Gastroesophageal sphincter (tissue), 4 donors: ENCODE measurements at places on chromosomes 3 and 15.

DNA sequence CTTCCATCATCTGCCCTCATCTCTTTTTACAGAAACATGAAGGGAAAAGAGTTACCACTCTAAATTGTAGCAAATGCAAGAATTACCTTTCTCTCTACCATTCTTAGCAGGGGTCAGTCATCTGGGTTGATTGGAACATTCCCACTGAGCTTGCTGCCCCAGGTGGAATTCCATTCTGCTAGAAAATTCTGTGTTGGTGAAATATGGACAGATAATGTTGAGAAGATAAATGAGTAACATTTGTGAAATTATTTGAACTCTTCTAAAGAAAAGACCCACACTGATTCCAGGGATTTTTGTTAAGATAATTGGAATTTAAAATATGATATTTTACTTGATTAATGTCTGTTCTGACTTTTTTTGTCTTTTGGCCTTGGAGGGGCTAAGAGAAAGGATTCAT lies 11.0 kb upstream of the CPA3 start:
- ATAC-seq, result no peak

DNA sequence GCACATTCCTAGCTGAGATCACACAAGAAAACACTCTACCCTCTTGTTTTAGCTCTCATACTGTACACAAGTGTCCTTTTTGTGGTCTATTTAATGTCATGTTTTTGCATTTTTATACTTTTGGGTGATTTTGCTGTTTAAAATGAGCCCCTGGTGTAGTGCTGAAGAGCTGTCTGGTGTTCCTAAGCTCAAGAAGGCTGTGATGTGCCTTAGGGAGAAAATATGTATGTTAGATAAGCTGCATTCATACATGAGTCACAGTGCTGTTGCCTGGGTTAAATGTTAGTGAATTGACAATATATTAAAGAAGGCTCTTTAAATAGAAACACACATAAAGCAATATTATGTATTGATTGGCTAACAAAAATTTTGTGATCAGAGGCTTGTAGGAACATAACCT lies 387.4 kb upstream of the C2CD4B start:
- no peak for ATAC-seq

DNA sequence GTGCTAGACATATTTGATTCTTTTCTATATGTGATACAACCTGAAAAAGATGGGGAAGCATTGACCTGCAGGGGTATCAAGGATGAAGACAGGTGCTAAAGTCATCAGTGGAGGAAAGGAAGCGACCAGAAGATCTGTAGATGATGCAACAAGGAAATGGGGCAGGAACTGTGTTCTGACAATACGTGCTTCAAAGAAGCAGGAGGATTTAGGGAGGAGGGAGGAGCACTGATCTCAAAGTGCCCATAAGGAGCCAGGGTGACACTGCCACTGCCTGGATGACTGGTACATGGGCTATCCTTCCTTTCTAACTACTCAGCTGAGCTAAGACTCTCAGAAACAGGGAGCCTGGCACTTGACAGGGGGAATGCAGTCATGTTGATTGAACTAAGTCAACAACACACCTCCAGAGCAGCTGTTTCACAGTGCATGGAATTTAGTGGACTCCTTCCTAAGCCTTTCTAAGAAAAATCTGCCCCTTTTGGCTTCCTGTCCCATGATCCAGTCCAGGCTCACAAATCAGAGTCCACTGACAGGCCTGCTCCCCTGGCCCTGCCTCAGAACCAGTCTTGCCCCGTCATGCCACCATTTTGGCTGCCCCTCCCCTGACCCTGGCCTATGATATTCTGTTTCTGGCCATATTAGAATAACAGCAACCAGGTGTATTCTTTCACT lies 12.0 kb downstream of the LYSMD4 start:
- no peak for ATAC-seq

DNA sequence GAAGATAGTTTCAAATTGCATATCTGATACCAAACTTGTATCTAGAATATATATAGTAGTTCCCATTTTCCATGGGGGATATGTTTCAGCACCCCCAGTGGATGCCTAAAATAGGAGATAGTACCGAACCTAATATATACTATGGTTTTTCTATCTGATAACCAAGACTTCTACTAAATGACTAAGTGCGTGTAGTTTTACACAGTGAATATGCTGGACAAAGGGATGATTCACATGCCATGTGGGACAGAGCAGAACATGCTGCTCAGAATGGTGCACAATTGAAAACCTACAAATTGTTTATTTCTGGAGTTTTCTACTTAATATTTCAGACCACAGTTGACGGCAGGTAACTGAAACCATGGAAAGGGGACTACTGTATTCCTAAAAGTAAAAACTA lies 73.4 kb upstream of the TP63 start:
- no peak for ATAC-seq

DNA sequence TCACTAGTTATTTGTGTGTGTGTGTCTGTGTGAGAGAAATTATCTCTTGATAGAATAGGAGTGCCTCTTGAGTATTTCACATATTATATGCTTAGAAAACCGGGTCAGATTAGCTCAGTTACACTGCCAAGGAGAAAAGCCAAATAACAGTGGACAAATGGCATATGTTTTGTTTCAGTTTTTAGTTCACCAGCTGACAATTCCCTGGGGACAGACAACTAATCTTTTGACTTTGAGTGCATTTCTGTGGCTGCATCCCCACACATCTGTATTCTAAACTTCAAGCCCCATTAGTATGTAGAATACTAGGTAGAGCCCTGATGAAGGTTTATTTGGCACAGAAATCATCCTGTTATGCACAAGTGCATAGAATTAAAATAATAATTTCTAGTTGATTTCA lies 227.7 kb upstream of the CNTN3 start:
- ATAC-seq, result no peak

DNA sequence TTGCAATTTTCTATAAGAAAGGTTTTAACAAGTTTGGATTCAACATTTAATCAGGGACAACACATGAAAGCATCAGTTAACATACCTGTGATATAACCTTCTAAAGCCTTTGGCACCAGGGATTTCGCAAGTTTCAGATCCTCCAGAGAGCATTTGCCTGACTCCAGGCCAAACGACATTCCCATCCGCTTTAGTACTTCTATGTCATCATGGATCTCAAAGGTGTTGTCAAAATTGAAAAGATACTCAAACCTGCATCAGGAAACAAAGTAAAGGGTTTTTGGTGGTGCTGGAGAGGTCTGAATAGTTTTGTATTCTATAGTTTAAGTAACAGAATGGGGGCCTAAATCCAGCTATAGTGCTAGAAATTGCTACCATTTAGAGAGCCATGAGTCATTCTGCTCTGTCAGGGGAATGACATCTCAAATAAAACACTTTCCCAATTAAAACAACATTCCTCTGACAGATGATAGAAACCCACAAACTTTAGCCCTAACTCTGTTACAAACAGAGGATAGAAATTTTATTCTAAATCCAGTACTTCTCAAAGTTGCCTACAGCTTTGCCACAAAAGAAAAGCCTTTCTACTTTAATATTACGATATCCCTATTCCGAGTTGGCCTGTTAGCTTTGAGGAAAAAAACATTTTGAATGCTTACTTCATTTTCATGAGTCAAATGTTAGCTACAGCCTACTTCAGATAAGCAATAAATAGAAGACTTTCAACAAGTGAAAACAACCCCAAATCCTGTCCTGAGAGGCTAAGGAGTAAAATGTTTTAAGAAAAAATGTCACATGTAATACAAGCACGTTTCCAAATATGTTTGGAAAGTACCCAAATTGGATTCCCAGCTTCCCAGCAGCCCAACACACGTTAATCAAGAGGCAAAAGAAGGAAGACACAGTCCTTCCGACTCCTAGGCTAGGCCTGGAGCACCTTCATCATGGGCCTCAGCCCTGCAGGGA lies 83.4 kb downstream of the ATP1B3 start:
- peak; percentile 57 for ATAC-seq

GRCh38 chr3:30810625-30811024 lies 83.8 kb downstream of the GADL1 start:
- peak; percentile 63 for ATAC-seq

DNA sequence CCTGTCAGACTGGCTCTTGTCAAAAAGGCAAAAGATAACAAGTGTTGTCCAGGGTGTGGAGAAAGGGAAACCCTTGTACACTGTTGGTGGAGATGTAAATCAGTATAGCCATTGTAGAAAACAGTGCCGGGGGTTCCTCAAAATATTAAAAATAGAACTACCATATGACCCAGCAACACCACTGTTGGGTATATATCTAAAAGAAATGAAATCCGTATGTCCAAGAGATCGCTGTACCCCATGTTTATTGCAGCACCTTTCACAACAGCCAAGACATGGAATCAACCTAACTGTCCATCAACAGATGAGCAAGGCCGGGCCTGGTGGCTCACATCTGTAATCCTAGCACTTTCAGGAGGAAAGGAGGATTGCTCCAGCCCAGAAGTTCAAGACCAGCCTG lies 6.2 kb downstream of the CYFIP1 start:
- ATAC-seq, result no peak

DNA sequence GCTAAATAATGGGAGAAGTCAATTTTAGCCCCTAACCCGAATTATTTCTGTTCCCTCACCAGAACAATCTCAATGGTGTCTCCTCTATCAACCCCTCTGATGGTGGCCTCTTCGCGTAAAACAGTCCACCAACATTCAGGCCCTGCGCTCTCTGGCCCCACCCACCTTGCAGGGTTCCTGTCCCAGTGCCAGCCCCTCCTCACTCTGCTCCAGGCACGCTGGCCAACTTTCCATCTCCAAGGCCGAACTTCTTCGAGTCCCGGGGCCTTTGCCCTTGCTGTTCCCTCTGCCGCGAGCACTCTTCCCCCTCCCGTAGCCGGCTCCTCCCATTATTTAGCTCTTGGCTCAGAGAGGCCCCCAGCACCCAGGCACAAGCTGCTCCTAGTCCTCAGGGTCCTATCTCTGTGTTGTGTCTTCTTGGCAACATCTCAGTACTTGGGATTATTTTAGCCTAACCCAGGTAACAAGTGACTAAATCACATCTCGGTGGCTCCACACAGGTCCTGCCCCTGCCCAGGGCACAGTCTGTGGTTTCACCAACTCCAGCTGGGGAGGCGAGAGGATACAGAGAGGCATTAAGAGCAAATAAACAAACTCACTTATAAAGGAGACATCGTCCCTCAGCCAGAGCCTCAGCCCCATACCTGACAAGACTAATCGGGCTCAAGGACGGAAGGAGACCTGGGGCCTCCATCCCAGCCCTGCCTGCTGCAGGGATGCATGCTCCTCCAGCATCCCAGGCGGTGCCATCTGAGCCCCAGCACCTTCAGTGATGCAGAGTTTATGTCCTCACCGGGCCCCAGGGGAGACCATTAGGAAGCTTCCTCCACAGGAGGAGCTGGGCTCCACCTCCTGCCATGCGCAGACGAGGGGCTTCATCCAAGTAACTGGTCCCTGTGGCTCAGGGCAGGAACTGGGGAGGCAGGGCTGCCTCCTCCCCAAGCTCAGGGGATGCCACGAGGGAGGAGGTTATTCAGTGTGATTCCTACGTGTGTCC lies 19.7 kb upstream of the IQSEC1 start:
- peak; percentile 31 for ATAC-seq

DNA sequence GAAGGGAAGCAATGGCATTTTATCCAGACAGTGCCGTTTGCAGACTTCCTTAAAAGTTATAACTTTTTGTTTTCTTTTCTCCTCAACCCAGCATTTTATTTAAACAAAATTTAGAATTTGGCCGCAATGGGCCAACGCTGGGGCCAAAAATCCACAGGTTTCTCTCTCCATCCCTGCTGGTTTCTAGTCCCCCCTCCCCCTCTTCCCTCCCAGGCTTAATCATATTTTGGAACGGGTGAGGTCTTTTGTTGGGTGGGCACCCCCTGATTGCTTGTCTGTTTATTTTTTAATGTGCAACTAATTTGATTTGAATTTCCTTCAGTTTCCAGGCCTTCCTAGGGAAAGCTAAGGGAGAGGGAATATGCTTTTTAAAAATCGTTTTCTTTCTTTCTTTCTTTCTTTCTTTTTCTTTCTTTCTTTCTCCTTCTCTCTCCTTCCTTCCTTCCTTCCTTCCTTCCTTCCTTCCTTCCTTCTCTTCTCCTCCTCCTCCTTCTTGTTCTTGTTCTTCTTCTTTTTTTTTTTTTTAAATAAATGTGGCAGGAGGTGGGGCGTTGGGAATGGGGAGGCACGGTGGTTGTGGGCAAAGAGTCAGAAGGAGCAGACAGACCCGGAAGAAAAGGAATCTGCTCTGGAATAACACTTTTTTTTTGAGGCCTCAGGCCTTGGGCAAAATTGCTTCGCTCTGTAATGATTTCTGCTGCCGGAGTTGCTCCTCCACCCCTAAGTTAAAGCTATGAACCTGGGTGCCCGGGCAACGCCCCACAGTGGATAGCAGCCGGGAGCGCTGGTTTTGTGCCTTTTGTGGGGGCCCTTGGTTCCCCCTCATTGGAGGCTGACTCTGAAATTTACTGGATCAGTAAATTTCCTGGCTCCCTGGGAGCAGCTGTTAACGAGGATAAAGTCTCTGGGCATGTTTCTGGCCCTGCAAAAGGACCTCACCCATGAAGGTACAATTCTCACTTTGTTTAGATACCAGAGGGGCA lies 1.9 kb downstream of the FNDC3B start:
- ATAC-seq, result no peak

DNA sequence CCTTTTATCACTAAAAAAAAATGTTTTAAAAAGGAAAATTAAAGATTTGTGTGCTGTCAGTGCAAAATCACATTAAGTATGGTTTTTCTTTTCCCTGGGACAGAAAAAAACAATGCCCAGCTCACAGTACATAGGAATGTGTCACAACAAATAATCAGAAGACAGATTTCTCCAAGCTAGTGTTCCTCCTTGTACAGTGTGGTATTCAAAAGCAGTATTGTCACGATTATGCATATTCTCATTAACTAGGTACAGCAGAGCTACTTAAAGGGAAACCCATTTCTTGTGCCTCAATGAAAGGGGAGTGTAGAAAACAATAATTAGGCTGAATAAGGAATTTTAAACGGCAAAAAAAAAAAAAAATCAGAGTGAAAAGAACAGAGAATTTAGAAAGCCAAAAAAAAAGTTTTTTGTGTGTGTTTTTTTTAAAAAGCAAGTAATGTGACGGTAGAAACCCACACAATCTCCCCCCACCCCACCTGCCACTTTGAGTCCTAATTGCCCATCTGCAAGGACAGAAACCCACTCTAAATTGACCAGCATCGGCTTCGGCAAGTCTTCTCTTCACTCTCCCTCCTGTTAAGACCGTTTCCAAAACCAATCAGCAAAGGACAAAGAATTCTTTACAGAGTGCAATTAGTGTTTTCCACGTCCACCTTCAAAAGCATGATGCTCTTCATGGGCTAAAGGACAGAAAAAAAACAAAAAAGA lies 41.0 kb downstream of the EIF4E3 start:
- ATAC-seq, result no peak

DNA sequence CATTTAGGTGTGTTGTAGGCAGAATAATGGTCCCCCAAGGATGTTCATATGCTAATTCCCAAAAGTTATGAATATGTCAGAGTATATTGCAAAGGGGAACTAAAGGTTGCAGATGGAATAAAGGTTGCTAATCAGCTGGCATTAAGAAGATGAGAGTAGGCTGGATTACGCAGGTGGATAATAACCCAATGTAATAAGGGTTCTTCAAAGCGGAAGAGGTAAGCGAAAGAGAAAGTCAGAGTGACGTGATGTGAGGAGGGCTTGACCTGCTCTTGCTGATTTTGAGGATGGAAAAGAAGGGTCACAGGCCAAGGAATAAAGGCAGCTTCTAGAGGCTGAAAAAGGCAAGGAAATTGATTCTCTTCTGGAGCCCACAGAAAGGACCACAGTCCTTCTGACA lies 104.0 kb downstream of the STRIT1 start:
- ATAC-seq, result no peak

GRCh38 chr3:181418233-181418632 lies 293.5 kb upstream of the SOX2 start:
- ATAC-seq, result no peak
